HepG2 (cell line): ENCODE measurements at places on chromosomes 2 and 18.

- no peak for DNase-seq
Measured at GRCh38 chr2:149988361-149988760, 400.8 kb upstream of the MMADHC start.

DNA sequence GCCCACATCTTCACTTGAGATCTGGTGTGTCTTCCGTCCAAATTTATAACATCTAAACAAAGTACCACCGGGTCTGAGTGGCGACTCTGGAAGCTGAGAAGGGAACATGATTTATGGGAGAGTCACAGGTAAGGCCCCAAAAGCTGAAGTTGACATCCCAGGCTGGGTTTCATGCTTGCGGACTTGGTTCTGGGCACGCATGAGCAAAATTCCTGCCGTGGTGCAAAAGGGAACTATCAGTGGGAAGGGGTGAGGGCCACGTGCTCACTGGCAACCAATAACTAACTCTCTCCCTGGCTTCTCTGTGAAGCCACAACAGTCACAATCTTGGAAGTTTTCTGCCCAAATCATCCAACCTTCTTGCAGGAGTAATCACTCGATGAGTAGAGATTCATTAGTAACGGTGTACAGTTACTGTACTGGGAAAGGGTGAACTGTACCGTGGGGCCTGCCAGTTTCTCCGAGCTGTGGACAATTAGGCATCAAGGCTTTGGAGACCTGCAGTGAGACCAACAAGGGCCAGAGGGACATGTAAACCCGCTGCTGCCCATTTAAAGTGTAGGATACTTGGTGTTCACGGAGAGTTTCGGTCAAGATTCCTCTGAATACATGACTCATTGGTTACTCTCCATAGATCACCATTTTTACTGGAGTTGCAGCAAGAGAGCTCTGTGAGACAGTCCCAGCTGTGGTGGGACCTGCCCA is 69.4 kb upstream of the ASB18 start:
- no peak for DNase-seq

GRCh38 chr18:60982329-60982695 is 350.9 kb upstream of the CDH20 start:
- no peak for DNase-seq

GRCh38 chr18:55869556-55870501 is 281.8 kb upstream of the TCF4 start:
- DNase-seq, result no peak

- DNase-seq, result no peak
Measured at GRCh38 chr2:156518138-156518537, 82.0 kb downstream of the GPD2 start.

GRCh38 chr18:64639536-64639935 is 490.6 kb upstream of the LINC00305 start:
- DNase-seq, result no peak

GRCh38 chr2:163474889-163475288 is 260.9 kb downstream of the FIGN start:
- DNase-seq, result no peak

GRCh38 chr18:80179857-80180558 is 67.3 kb downstream of the PARD6G start:
- no peak for DNase-seq

DNA sequence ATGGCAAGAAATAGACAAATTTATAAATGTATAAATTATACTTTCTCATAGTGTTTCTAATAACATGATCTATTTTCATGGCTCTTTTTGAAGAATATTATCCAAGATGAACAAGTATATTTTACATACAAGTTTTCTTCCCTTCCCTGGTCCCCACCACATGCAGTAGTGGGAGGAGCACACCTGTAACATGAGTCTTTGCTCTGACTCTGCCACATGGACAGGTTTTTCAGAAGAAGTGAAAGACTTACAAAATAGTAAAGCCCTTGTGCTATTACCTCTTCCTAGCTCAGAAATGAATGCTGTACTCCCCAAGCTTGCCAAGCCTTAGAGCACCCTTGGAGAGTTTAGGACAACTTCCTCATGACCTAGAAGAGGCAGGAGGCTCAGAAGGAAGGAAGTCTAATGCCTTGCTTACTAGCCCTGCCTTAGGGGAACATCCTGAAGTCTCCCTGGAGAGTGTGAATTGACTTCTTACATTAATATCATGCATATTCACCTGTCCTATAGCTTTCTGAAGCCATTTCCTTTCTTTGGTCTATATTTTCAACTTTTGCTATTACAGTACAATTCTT is 18.4 kb downstream of the MXD1 start:
- DNase-seq, result no peak

DNA sequence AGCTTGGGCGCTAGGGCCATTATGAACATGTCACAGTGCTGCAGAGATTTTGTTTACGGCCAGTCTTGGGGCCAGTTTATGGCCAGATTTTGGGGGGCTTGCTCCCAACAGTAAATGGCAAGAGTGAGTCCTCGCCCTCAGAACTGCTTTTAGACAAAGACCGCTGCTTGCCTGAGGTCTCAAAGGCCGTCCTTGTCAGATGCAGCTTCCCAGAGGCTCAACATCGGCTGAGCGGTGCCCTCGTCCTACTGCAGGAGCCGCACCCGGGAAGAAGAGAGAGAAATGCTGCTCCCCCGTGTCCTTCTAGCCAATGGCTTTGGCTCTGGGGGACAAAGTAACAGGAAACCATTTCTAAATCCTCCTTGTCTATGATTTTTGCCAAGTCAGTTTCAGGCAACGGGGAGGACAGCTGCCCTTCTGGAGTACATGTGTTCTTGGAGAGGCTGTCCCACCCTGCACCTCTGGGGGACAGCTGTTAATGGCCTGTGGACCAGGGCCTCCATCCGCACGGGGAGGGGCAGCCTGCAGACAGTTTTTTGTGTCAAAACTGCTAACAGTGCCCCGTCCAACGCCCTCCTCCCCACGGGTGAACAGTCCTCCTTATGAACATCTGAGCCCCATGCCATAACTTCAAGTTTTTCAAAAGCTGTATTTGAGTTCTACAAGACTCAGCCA is 66.1 kb downstream of the C18orf63 start:
- no peak for DNase-seq
